ENCODE measurements at places on chromosomes 6 and 20.

GRCh38 chr20:17959257-17959627, 9.4 kb downstream of the SNX5 start:
- no peak for DNase-seq

GRCh38 chr6:73004861-73005260, 220.4 kb downstream of the KHDC1L start:
- DNase-seq = no peak

- no peak for DNase-seq
Observed at GRCh38 chr6:149170564-149171452, 146.7 kb upstream of the TAB2 start.

GRCh38 chr6:98241630-98242029, 592.7 kb upstream of the POU3F2 start:
- DNase-seq = no peak

DNA sequence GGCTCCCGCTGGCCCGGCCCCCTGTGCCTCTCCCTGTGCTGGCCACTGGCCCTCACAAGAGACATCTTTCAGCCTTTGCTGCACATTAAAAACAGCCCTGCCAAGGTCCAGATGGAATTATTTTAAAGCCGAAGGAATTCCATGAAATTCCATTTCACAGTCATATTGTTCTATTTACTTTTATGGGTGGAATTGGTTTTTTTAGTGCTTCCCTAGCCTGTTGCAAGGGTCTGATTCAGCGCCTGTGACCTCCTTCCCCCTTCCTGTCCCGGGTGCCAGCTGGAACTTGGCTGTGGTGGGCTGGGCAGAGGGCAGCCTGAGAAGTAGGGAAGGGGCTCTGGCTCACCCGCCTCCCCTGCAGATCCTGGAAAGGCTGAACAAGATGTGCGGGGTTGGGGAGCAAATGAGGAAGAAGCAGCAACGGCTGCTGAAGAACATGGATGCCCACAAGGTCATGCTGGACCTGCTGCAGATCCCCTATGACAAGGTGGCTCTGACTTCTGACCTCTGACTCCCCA, 34.3 kb downstream of the UQCC2 start:
- DNase-seq = no peak

DNA sequence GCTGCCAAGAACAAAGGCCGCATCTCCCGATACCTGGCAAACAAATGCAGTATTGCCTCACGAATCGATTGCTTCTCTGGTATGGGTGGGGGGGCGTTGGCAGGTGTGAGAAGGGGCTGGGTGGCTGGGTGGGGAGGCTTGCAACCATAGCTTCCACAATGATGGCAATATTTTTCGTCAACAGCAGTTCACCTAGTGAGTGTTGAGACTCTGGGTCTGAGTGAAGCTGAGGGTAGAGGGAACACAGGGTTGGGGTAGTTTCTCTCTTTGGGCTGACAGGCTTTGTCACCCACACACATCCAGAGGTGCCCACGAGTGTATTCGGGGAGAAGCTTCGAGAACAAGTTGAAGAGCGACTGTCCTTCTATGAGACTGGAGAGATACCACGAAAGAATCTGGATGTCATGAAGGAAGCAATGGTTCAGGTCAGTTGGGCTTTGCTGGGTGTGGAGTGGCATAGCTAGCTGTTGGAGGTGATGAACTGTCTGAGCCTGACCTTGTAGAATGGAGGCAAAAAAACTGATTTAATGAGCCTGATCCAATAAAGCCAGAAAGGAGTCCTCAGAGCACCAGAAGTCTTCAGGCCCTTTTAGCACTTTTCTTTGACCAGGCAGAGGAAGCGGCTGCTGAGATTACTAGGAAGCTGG, 4.2 kb downstream of the NOP56 start:
- DNase-seq = no peak

- DNase-seq = no peak
Observed at GRCh38 chr6:108102965-108103364, 28.4 kb upstream of the OSTM1 start.

GRCh38 chr6:106053484-106054205, 32.5 kb upstream of the PRDM1 start:
- no peak for DNase-seq

DNA sequence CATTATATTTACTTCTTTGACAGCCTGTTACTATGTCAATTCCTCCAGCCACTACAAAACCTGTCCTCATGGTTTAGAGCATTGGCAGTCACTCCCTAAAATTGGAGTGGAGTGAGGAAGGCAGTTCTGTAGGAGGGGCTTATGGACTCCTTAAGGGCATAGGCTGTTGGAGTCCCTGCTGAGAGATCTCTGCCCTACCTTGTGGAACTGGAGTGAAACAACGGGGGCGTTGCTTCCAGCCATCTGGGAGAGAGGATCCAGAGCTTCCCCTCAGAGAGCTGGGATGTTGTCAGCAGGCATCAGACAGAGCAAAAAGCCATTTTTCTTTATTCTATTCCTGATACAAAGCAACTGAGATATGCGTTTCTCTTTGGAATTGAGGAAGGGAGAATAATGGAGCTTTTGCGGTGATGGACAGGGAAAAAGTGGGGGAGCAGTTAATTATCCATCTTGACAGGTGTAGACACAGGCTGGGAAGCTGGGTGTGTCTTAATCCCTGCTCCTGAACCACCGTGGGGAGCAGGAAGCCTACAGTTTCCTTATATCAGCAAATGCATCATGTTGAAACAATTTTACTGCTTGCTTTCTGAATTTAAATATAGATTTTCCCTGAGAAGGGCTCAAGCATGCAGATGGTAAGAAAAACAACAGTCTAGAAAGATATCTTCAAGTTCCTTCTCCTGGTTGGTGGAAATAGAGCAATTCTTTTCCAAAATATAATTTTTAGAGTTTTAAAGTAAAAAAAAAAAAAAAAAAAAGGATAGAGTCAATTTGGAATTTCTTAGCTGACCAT, 402.5 kb downstream of the PLCB1 start:
- no peak for DNase-seq

DNA sequence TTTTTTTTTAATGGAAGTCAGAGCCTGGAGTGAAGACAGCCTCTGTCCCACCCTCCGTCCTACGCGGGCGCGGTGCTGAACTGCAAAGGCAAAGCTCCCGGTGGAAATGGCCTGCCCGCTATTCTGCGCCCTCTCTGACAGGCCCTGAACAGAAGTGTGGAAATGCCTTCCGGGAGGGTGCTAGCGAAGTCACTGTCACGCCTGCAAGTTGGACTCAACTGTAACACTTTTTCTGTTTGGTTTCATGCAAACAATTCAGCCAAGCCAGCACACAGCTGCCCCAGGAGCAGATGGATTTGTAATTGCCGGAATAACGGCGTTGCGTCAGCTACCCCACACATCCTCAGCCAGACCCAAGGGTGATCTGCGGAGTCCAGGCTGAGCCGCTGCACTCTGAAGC, 107.6 kb downstream of the PSMB1 start:
- DNase-seq = no peak

GRCh38 chr6:32816746-32817204, at the start of gene HLA-DOB:
Gene HLA-DOB (minus strand): TSS chr6:32817002. CDS start chr6:32816951, 51 bp downstream.
- DNase-seq = no peak

- DNase-seq = no peak
Observed at GRCh38 chr6:159682295-159682694, 10.7 kb downstream of the SOD2 start.

DNA sequence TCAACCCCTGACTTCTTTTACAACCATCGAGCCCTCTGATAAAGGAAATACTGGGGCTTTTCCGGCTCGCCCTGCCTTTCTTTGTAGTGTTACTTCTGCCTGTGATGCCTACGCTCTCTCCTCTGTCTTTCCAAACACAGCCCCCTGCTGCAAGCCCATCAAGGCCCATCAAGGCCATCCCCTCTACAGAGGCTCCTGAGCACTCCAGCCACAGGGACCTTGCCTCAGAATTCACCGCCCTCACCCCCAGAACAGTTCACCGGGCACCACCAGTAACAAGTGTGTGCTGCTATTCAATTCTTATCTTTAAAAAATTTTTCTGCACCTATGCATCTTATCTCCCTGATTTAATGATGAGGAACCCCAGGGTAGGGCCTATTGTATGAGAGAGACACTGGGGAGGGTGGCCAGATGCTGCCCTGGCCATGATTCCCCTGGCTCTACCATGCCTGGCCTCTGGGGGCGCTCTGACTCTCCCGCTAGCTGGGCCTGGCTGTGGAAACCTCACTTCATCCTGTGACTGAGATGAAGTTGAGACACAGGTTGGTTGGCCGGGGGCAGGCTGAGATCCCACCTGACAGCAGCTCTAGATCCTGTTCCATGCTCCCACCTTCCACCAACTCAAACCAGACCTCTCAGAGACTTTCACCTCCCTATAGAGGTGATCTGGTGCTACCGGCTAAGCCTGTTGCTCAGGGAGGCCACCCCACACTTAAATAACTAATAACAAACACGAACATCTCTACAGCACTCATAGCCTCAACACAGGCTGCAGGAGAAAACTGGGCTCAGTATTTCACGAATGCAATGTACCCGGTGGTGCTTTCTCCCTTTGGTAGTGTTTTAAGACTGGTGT, 19.2 kb upstream of the GLP1R start:
- no peak for DNase-seq

DNA sequence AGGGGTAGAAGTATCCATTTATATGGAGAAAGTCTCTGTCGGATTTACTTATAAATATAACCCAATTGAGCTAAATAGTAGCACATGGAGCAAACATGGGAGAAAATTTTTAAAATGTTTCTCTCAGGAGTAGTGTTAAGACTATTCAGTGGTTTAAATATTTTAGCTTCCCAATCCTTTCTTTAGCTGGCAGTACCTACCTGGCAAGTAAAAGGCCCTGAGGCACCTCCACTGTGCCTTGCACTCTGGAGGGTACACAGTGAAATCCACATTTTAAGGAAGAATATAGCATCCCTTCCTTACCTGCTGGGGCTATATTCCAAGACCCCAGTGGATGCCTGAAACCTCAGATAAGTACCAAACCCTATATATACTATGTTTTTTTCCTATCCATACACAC, 124.2 kb downstream of the KLHL32 start:
- DNase-seq = no peak

GRCh38 chr6:72822691-72823090, 200.8 kb downstream of the KCNQ5 start:
- no peak for DNase-seq

- DNase-seq = no peak
Observed at GRCh38 chr6:109166673-109167072, 71.4 kb downstream of the CEP57L1 start.

Data from glomerular endothelial cell (primary cell).